ENCODE measurements at places on chromosomes 2 and 18.

DNA sequence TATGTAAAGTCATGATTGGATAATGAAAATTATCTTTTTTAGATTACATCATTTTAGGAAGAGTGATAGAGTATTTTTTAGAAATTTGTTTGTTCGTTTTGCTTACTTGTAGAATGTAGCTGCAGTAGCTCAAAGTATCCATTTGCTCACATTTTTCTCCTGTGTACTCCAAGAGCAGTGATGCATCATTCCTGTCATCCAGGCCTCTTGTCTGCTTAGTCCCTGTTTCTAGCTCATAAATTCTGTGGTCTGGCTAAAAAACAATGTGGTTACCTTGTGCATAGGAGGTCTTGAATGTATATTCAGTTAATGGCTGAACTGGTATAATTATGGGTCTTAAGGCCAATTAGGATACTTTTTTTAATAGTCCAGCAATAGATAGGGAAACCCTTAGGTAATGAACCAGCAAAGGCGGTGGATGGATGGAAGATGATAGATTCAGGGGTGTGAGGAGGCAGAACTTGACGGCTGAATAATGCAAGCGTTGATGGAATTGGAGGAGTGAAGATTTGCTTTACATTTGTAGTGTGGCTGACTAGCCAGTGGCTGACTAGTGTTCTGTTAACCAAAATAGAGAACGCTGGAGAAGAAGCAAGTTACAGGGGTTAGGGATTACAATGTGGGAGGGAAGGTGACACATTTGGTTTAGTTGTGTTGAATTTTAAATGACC, 145.0 kb downstream of the ZNF407 start:
- no peak for DNase-seq

GRCh38 chr18:44682201-44682870, 1.6 kb downstream of the SETBP1 start:
- peak; percentile 53 for DNase-seq

DNA sequence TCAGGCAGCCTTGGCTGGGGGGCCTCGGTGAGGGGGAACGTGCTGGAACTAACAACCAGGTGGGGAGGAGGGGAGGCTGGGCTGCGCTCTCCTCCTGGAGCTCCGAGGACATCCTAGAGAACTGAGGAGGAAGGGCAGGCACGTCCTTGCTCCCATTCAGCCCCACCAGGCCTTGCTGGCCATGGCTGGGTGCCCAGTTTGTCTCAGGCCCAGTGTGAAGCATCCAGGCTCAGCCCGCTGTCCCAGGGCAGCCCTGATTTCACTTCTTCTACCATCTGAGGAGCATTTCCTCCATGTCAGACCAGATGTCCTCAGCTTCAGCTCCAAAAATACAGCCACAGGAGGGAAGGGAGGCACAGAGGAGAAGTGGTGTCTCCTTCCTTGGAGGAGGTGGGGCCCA, 125.4 kb downstream of the CELF4 start:
- no peak for DNase-seq

- DNase-seq, result no peak
These were observed 193.2 kb downstream of the INO80D start for GRCh38 chr2:205892665-205893259.

DNA sequence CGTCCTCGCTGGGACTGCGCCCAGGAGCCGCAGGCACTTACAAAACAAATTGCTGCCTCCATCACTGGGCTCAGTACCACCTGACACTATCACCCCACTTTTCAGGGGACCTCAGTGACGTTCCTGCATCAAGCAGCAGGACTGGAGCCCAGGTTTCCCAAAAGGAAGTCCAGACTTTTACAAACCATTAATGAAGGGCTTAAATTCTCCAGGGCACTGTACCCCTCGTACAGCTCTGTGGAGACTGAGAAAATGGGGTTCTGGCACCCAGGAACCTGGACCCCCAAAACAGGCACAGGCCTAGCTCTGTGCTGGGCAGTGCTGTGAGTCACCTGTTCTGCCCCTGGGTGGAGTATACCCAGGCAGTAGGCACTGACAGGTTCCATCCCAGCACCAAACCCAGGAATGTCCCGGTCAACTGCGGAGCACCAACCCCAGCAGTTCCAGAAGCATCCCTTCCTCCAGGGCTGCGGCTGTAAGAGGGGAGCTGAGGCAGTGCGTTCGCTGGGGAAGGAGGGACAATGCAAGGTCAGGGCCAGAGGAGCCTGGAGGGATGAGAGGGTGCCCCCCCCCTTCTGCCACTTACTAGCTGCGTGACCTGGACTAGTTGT, 24.6 kb upstream of the NOTO start:
- DNase-seq, result peak; percentile 38

DNA sequence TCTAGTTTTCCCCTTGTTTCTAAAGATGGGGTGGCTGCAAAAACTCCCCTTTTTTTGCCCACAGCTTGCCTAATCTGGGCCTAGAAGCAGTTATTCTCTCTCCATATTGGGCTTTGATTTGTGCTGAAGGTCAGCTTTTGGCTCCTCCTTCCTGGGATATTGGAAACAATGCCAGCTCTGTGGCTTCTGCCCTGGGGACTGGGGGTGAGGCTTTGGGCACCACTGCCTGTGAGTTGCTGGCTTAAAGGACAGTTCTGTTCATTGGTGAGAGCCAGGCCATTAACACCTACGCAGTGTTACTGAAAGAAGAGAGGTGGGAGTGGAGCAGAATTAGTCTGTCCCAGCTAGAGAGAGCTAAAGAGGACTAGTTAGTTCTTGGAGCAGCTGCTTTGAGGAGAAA, 4.3 kb downstream of the UBXN2A start:
- no peak for DNase-seq

GRCh38 chr2:209005371-209005770, 418.5 kb upstream of the MAP2 start:
- DNase-seq, result no peak

GRCh38 chr18:62904396-62905285, 189.3 kb downstream of the PHLPP1 start:
- no peak for DNase-seq

GRCh38 chr18:59024829-59025228, 114.9 kb upstream of the SEC11C start:
- no peak for DNase-seq

Data from WTC11 (cell line).